Tibial nerve (tissue), 4 donors: ENCODE measurements at places on chromosomes 2 and 18. TPM values are rescaled to one million over a fixed set of nuclear protein-coding genes. Genes with fewer than 3 reads are reported as not detected.
A peak's percentile ranks its signal among the peaks of the same experiment; 100 is the strongest.

- no peaks in the 10 kb centered on the region for H3K27me3 ChIP-seq
- no peak for DNase-seq
- H3K27ac ChIP-seq: no peak overlapping the region
- H3K36me3 ChIP-seq: no peaks in the 10 kb centered on the region
- H3K4me3 ChIP-seq: no peak overlapping the region
Measured at GRCh38 chr2:104408266-104408665, 445.6 kb upstream of the POU3F3 start.

- no peaks in the 10 kb centered on the region for H3K27me3 ChIP-seq
- no peak overlapping the region for H3K27ac ChIP-seq
- no peak for DNase-seq
- H3K4me1 ChIP-seq: no peaks in the 10 kb centered on the region
- no peak overlapping the region for H3K4me3 ChIP-seq
Measured at GRCh38 chr18:26630596-26630995, 82.2 kb upstream of the KCTD1 start.

DNA sequence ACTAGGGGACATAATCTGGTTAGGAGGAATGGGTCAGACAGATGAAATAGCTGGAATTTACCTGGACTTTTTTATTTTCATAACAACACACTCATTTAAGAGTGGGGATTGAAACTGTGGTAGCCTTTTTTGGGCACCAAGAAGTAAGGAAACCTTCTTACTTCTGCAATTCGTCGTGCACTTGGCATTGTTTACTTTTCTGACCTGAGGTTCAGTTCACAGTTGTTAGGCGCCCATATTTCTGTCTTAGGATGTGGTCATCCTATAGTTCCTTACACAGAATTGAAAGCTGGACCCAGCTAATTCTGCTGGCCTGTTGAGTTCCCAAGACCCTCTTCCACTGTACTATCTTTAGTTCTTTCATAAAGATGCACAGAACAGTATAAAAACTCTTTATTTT lies 72.9 kb downstream of the TMX3 start:
- no peaks in the 10 kb centered on the region for H3K4me1 ChIP-seq
- no peak for DNase-seq
- H3K36me3 ChIP-seq: no peaks in the 10 kb centered on the region

DNA sequence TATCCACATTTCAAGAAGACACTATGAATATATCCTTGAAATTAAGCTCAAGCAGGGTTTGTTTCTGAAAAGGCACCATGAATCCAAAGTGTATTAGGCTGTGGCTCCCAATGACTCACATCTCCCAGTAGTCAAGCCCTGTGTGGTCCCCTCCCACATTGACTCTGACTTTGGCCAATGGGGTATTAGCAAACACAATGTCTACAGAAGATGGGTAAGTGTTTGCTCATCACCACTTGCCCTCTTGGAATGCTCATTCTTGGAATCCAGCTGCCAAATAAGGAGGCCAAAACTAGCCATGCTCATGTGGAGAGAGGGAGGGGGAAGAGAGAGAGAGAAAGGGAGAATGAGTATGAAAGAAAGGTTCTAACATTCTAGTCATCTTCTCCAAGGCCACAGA lies 490.0 kb downstream of the TXNL1 start:
- no peaks in the 10 kb centered on the region for H3K4me1 ChIP-seq
- no peaks in the 10 kb centered on the region for H3K36me3 ChIP-seq
- no peaks in the 10 kb centered on the region for H3K27me3 ChIP-seq
- no peak for DNase-seq

LTBP1 gene
- total RNA-seq: 70.4 TPM

GRCh38 chr2:197134206-197134605 lies 176.4 kb downstream of the ANKRD44 start:
- H3K27ac ChIP-seq: no peak overlapping the region
- H3K36me3 ChIP-seq: no peaks in the 10 kb centered on the region
- H3K4me3 ChIP-seq: no peak overlapping the region
- DNase-seq: no peak
- peaks cover 13% of the 10 kb centered on the region for H3K4me1 ChIP-seq

DNA sequence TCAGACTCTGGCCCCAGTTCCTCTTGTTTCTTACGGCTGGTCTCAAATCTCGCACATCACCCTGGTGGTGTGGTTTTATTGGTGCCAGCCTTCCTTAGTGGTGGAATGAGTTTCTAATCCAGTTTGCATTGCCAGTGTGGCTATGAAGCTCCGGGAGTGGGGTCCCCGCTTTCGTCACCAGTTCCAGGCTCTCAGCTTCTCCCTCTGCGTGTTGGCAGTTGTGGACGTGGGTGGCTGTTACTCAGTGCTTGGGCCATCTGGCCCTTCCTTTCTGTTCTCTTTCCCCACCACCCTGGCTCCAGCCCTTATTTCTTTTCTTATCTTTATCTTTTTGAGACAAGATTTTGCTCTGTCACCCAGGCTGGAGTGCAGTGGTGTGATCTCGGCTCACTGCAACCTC lies 30.1 kb downstream of the EFR3B start:
- no peaks in the 10 kb centered on the region for H3K4me1 ChIP-seq
- no peak overlapping the region for H3K27ac ChIP-seq
- H3K36me3 ChIP-seq: no peaks in the 10 kb centered on the region
- no peaks in the 10 kb centered on the region for H3K27me3 ChIP-seq

DNA sequence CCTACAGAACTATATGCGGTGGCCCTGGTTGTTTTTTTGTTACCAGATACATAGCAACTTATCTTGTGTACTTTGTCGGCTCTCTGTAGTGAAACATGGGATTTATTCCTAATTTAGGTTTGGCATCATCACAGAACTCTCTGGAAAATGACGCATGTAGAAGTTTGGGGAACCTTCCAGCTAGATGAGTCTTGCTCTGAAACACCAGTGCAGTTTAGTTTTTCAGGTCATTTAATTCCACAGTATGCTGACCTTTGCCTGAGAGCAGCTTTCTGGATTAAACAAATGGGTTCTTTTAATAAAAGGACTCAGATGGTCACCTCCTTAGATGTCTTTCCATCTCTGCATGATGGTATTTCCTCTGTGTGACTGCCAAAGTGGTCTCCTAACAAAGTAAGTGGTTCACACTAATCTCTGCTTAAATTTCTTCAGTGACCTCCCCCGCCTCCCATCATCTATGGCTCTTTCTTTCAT lies 39.9 kb downstream of the MYO3B start:
- no peaks in the 10 kb centered on the region for H3K4me1 ChIP-seq
- no peak for DNase-seq

RTP5 gene
- total RNA-seq: not detected

- no peaks in the 10 kb centered on the region for H3K27me3 ChIP-seq
- peak overlapping the region; percentile 85 for H3K27ac ChIP-seq
- H3K4me1 ChIP-seq: peaks cover 32% of the 10 kb centered on the region
- H3K4me3 ChIP-seq: no peak overlapping the region
- no peak for DNase-seq
- no peaks in the 10 kb centered on the region for H3K36me3 ChIP-seq
Measured at GRCh38 chr2:10039658-10040410, 3.5 kb upstream of the KLF11 start.

DNA sequence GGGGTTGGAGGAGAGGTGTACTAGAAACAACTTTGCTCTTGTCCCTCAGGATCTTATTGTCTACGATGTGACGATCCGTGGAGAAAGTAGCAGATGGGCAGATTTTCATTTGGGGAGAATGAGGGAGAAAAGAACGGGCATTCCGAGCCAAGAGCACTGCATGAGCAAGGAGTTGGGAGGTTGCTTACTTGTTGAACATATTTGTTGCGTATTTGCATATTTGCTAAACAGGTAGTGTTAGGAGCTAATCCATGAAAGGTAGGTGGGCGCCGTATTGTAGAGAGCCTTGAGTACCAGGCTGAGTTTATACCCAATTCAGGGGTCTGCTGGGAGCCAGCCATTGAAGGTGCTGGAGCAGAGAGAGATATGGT lies 490 bp downstream of the BCS1L start:
- H3K4me1 ChIP-seq: peaks cover 36% of the 10 kb centered on the region
- peak overlapping the region; percentile 59 for H3K4me3 ChIP-seq
- H3K27ac ChIP-seq: peak overlapping the region; percentile 76
- DNase-seq: no peak
- H3K36me3 ChIP-seq: peaks cover 63% of the 10 kb centered on the region

PARD6G gene
- 10.2 TPM for total RNA-seq

LAMA3 gene
- 80.6 TPM for total RNA-seq

DNA sequence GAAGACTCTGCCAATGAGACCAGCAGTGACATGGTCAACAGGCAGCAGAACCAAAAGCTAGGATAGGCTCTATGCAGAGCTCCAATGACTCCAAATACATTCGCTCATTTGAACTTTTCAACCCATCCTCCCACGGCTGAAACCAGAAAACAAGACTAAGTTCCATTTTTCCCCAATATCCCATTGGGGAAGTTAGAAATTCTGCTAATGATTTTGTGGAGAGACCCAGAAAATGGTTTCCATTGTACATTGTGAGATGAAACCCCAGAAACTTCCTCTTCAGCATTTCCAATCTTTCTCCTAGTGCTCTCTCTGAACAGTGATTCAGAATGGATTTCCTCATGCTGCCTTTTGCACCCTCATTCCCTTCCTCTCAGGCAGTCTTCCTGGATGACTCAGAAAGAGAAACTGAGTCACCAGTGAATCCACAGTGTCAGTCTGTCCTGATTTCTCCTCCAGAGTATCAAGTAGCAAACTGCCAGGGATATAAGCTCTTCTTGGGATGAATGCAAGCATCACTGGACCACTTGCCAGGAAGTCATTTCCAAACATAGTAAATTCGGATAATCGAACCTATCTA lies 467.7 kb upstream of the ID2 start:
- no peak overlapping the region for H3K4me3 ChIP-seq
- H3K27me3 ChIP-seq: no peaks in the 10 kb centered on the region
- H3K36me3 ChIP-seq: no peaks in the 10 kb centered on the region
- DNase-seq: no peak
- no peaks in the 10 kb centered on the region for H3K4me1 ChIP-seq
- no peak overlapping the region for H3K27ac ChIP-seq

DNA sequence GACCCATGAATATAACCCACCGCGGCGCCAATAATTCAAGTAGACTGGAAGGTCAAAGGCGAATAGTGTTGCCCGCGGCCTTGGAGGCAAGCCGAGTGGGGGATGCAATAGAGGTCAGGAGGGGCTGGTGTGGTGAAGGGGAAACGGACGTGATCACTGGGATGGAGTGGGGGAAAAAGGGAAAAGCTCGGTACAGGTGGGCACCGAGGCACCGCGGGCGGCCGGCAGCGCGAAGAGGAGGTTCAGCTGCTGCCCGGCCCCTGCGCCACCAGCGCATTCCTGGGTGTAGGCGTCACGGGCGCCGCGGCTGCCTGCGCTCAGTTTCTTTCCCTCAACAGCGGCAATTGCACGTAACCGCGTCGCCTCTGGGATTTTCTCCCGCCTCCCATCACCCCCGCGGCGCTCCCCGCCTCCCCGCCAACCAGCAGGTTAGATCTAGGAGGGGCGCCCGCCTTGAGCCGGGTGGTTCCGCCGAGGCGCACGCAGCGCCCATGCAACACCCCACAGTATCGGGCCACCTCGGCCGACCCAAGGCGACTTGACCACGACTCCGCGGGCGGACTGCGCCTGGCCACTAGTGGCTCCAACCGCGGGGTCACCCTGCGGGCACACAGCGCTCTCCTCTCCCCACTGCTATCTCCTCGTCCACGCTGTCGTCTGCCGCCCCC lies 1.5 kb downstream of the RND3 start:
- peak overlapping the region; percentile 99 for H3K27ac ChIP-seq
- H3K27me3 ChIP-seq: no peaks in the 10 kb centered on the region
- H3K36me3 ChIP-seq: no peaks in the 10 kb centered on the region
- peaks cover 31% of the 10 kb centered on the region for H3K4me1 ChIP-seq
- DNase-seq: peak; percentile 64
- peak overlapping the region; percentile 65 for H3K4me3 ChIP-seq

NYAP2 gene
- total RNA-seq: not detected

DNA sequence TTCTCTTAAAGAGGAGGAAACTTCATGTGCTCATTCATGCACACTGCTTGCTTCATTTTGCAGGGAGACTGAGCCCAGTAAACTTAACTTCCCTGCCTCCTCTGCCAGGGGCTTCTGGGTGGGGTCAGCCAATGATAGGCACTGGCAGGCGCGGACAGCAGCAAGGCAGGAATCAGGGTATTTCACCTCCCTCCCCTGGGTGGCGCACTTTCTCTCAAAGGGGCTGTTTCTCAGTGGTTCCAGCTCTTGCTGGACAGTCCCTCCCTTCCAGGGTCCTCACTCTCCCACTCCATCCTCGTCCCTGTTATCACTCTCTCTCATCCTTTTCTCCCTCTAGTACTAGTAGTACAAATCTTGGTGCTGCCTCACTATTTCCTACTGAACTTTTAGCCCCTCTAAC lies 320.5 kb upstream of the ZNF521 start:
- no peaks in the 10 kb centered on the region for H3K36me3 ChIP-seq
- no peak overlapping the region for H3K4me3 ChIP-seq
- no peak overlapping the region for H3K27ac ChIP-seq
- no peak for DNase-seq
- H3K27me3 ChIP-seq: no peaks in the 10 kb centered on the region

- no peaks in the 10 kb centered on the region for H3K27me3 ChIP-seq
- no peaks in the 10 kb centered on the region for H3K4me1 ChIP-seq
- H3K27ac ChIP-seq: no peak overlapping the region
- H3K4me3 ChIP-seq: no peak overlapping the region
- no peak for DNase-seq
- no peaks in the 10 kb centered on the region for H3K36me3 ChIP-seq
Measured at GRCh38 chr2:213259266-213259665, 25.0 kb upstream of the SPAG16 start.

DNA sequence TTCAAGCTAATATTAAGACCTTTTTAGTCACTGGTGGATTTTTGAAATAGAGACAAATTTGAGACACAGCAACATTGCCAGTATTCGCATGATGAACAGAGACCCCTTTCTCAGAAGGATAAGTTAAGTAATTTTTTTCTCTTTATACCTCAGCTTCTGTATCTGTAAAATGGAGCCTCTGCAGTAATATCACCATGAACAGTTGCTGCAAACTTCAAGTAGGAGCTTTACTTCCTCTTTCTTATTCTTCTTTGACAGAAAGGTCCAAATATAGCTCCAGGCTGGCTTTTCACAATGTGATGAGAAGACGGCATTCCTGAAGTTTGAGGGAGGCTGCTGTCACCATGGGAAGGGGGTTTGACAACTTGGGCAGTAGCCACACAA lies 158.7 kb downstream of the TDRD15 start:
- H3K27me3 ChIP-seq: no peaks in the 10 kb centered on the region
- H3K4me1 ChIP-seq: no peaks in the 10 kb centered on the region
- no peaks in the 10 kb centered on the region for H3K36me3 ChIP-seq
- H3K27ac ChIP-seq: no peak overlapping the region
- H3K4me3 ChIP-seq: no peak overlapping the region
- no peak for DNase-seq

GRCh38 chr2:196268025-196268424 lies 96.6 kb upstream of the STK17B start:
- peaks cover 7% of the 10 kb centered on the region for H3K4me1 ChIP-seq
- H3K4me3 ChIP-seq: no peak overlapping the region
- H3K27ac ChIP-seq: peak overlapping the region; percentile 61
- DNase-seq: no peak

TAF4B gene
- 25.5 TPM for total RNA-seq

DNA sequence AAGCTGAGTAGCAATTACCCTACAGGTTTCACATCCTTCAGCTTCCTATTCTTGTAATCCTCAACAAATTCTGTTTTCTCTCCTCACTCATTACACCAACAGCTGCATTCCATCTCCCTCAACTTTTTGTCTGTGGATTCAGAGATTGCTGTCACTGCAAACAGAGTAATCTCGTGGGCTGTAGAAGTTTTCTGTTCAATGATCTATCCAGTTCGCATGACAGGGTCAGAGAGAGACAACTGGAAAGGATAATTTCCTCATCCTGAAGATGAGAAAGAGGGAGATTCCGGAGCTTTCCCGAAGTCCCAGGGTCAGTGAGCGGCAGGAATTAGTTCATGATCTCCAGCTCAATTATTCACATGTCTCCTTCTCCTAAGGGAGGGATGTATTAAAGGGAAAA lies 75.7 kb downstream of the MYO5B start:
- H3K4me1 ChIP-seq: no peaks in the 10 kb centered on the region
- H3K4me3 ChIP-seq: no peak overlapping the region
- no peaks in the 10 kb centered on the region for H3K36me3 ChIP-seq
- DNase-seq: no peak
